ENCODE measurements at places on chromosomes 16 and 17. TPM values are rescaled to one million over a fixed set of nuclear protein-coding genes. Genes with fewer than 3 reads are reported as not detected.

The APOBR gene
- total RNA-seq: 0.23 TPM

The WFDC1 gene
- total RNA-seq: 7.6 TPM

The KCNG4 gene
- total RNA-seq: not detected

The TBC1D16 gene
- 35.5 TPM for total RNA-seq

The PALB2 gene
- total RNA-seq: 15.5 TPM

The BFAR gene
- total RNA-seq: 55.4 TPM

Data from diencephalon (tissue), 1 donor.